ELF-1 (cell line): ENCODE measurements at places on chromosomes 5 and 9.

DNA sequence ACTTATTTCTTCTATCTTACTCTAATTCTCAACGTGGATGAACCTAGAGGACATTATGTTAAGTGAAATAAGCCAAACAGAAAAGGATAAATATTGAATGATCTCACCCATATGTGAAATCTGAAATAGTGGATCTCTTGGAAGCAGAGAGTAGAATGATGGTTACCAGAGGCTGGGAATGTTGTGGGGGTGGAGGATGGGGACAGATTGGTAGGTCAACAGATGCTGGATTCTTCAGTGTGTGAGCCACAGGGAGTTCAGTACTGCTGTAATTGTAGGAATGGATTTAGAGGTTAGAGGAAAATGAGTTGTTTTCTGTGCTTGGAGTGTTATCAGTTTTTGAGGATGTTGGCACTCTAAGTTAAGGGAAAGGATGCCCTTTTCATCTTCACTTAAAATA, 190.6 kb downstream of the FBXL7 start:
- no peak for DNase-seq

GRCh38 chr9:87710443-87710842, 15.5 kb upstream of the CTSL start:
- DNase-seq = no peak

- no peak for DNase-seq
Observed at GRCh38 chr5:123559434-123559775, 47.4 kb downstream of the CSNK1G3 start.

DNA sequence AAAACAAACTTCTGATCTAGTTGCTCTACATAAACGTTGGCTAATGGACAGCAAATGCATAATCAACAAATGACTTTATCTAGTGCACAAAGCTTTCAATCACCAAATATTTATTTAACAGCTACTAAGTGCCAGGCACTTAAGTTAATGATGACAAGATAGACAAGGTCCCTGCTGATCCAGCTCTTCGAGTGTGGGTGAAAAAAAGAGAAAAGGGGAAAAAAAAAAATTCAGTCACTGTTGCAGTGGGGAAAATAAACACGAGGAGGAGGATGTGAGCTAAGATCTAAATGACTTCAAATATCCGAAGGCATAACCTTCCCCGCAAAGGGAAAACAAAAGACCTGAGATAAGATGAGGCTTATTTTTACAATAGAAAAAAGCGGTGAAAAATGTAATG, 9.6 kb downstream of the PSIP1 start:
- no peak for DNase-seq

DNA sequence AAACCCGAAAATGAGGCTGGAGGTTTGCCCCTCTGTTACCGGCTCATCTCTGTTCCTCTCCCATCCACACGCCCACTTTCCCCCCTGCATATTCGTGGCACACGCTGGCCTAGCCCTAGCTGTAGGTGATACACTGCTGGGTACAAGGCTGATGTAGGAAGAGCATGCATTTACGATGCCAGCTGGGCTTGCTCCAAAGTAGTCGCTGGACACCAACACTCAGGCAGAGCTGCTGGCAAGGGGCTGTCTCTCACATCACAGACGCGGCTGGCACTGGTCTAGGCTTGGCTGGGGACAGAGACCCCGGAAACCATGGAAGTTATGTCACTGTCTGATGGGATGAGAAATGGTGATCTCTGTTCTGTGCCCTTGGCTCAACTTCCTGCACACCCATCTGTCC, 9.8 kb upstream of the PHYKPL start:
- DNase-seq = no peak

- DNase-seq = peak; percentile 66
Observed at GRCh38 chr9:111037708-111038330, 451 bp downstream of the LPAR1 start.

DNA sequence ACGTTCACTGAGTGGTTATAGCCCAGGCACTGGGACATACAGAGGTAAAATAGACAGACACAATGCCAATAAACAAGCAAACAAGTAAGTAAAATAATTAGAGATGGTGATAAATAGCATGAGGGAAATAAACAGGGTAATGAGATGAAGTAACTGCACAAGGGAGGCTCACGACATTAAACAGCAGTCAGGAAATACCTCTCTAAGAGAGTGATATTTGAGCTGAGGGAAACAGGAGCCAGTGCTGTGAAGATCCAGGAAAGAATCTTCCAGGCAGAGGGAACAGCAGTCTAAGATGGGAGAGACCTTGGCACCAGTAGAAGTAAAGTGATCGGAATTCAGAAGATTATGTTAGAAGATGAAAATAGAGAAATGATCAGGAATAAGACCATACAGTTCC, 279.4 kb downstream of the HINT1 start:
- DNase-seq = no peak

GRCh38 chr9:93354451-93354850, 97.0 kb upstream of the FAM120A start:
- no peak for DNase-seq

DNA sequence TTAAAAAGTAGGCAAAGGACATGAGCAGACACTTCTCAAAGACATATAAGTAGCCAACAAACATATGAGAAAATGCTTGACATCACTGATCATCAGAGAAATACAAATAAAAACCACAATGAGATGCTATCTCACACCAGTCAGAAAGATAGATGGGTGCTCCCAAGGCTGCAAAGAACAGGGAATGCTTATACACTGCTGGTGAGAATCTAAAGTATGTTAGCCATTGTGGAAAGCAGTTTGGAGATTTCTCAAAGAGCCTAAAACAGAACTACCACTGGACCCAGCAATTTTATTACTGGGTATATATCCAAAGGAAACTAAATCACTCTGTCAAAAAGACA, 154.2 kb downstream of the NDUFS4 start:
- DNase-seq = no peak

DNA sequence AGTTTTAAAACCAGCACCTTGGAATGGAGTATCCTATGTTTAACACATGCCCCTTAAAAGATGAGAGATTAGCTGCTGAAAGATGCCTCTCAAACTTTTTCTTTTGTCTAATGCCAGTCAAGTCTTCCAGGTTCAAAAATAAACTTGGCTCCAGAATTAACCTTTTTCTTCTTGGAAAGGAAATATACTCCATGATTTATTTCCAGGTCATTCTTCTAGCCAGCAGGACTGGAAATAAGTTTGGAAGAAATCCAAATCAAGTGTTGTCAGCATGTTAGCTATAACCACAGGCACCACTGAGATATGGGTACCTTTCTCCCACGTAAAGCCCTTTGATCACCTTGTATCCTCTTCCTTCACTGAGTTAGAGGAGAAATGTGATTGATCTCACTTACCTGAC, 56.1 kb downstream of the NLN start:
- no peak for DNase-seq

DNA sequence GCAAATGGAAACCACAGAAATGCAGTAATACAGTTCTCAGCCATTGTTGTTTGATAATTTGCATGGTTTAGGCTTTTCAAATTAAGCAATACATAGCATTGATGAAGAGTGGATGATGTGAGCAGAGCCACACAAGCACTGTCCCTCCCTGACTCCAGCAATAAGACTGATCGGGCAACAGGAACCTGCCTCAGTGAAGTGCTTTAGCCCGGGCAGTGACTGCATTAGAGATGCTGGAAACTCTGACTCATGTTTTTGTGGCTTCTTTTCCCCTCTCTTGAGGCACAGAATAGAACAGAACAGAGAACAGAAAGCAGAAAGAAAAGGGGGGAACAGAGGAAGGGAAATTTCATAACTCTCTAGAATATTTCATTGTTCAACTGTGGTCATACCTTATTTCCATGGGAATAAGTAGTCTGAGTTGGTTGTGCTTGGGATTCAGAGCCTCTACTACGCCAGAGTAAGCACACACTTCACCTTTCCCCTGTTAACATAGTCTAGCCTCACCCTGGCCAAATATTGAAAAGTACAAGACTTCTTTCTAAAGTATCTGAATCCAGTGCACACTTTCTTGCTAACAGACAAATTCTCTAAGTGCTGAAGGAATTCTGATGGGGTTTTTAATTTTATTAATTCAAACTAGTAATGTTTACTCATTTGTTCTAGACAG, 164.8 kb upstream of the VCAN start:
- no peak for DNase-seq

DNA sequence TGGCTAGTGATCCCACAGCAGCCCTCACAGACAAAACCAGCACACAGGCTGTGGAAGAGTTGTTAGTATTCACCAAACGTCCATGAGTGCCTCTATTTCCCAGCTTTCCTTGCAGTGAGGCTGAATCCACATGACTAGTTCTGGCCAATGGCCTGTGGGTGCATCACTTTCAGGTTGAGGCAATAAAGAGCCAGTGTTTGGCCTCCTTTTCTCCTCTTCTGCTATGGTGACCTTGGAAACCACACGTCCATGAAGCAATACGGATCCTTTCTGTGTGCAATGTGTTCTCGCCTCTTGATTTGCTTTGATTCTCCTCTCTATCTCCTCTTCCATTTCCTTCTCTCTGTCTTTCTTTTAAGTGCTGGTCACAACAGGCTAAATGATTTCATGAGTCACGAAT, 23.4 kb upstream of the CLK4 start:
- no peak for DNase-seq

DNA sequence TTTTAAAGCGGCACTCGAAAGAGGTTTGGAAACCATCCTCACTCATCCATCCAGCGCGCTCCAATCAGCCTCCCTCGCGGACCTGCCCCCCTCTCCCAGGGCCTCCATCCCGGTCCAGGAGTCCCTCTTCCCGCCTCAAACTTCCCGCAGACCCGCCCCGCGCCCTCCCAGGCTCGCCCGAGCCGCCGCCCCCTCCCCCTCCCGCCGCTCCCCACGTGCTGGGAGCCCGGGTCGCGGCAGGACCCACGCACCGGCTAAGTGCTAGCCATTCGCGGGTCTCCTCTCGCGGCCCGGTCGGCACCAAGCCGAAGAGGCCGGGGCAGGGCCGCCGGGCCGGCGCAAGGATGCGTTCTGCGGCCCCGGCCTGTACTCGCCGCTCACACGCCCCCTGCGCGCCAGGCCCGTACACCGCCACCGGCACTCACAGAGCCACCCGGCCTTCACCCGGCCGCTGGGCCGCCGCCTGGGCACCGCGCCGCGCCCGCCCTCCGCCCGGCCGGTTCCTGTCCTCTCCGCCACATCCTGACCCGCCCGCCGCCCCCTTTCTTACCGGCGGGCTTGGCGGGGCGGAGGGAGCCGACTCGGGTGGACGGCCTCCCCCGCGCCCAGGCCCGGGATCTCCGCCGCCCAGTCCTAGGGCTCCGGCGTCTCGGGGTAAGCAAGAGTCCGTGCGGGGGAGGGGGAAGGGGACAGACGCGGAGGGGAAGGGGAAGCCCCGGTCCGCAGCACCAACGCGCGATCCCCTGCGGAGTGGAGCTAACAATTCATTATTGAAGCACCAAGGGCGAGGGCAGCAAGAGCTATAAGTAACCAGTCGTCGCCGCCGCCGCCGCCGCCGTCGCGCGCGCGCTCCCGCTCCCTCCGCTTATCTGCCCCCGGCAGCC, 576 bp downstream of the CHD1 start:
- peak; percentile 59 for DNase-seq

- peak; percentile 29 for DNase-seq
Observed at GRCh38 chr9:84294241-84294950, 46.2 kb downstream of the SLC28A3 start.
